ENCODE measurements at places on chromosomes 4 and X.

- DNase-seq = peak; percentile 73
These were observed 14.4 kb upstream of the RAB40A start for GRCh38 chrX:103533511-103534216.

GRCh38 chr4:10983268-10983667, 298.7 kb upstream of the CLNK start:
- no peak for DNase-seq

DNA sequence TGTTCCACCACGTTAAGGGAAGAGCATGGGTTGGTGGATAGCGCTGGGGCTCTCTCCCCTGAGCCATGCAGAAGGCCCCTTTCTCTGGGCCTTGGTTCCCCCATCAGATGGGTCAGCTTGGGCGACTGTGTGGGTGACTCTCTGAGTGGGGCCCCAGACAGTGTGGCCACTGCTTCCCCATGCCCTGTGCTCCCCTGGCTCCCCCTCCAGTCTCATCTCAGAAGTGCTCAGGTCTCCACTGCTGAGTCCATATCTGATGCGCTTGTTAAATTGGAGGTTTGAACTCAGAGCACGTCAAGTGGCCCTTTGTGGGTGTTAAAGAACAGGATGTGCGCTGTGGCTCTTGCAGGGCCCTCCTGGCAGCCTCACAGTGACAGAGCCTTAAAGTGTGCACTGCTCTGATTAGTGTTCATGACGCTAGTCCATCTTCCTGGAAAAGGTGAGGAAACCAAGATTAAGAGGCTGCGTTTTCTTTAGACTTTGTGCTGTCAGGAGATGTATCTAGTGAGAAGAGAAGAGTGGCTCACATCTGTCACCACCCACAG, 59.8 kb downstream of the NELFA start:
- no peak for DNase-seq

DNA sequence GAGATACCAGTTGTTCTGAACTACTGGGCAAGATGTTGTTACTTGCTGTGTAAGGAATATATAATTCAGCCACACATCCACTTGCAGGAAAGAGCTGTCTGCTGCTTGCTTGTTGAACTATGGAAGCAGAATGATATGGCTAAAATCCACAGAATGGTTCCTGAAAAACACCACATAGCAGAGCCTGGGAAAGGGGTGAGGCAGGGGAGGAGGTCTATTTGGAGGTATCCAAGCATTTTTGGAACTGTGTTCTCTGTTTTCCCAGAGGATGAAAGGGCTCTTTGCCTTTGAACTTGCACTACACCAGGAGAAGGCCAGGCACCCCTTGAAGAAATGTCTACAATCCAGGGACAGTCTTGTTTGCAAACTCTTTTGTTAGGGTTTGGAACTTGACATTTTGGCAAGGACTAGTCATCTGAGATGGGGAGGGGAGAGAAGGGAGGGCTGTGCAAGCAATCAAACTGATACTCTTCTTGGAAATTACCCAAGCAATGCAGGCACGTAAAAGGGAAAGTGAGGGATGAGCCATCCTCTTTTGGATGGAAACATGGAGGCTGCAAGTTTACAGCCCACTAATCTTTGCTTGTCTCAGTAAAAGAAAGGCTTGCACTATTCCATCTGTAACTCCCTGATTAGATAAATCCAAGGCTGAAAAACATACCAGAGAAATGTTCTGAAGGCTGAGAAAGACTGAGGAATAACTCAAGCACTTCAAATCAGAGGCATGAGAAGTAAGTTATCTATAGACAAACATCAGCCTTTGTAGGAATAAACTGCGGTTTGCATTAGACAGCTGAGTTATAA, 141.0 kb downstream of the TSPAN5 start:
- no peak for DNase-seq

GRCh38 chr4:7785017-7785416, 154.6 kb downstream of the AFAP1 start:
- DNase-seq = no peak

DNA sequence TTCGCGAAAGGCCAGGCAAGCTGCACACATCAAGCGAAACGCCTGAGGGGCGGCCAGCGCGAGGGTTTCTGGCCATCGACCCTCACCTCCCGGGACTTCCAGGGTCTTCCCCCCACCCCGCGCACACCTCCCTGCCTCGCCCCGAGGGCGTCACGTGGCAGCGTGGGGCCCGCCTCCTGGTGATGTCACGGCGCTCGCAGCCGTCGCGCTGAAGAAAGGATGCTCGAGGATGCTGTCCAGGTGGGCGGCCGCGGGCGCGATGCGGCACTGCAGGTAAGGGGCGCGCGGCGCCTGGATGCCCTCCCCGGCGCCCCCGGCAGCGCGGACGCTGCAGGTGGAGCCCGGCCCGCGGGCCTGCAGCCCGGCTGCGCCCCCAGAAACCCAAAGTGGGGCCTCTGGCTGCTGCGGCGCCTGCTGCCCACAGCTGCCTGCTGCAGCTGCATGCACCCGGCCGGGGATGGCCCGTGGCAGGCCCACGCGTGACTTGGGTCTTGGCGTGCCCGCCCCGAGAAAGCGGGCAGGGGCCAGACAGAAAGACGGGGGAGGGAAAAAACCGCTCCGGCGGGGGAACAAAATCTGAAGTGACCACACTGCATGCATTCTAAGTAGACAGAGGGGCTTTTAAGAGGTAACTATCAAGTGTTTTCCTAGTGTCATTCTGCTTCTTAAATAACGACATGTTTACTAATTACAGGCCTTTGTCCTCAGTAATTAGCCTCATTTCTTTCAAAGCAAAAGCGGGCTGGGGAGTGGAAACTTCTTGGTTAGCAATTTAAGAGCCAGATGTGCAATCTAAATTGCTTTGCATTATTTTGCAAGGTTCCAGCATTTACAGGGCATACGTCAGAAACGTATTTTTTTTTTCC, 1.7 kb downstream of the CLCN4 start:
- no peak for DNase-seq

GRCh38 chr4:38466401-38466800, 197.6 kb upstream of the KLF3 start:
- DNase-seq = no peak

- DNase-seq = peak; percentile 60
These were observed 22.4 kb upstream of the ARMCX4 start for GRCh38 chrX:101462892-101463291.

GRCh38 chr4:71107726-71108125, 114.3 kb downstream of the DCK start:
- no peak for DNase-seq

DNA sequence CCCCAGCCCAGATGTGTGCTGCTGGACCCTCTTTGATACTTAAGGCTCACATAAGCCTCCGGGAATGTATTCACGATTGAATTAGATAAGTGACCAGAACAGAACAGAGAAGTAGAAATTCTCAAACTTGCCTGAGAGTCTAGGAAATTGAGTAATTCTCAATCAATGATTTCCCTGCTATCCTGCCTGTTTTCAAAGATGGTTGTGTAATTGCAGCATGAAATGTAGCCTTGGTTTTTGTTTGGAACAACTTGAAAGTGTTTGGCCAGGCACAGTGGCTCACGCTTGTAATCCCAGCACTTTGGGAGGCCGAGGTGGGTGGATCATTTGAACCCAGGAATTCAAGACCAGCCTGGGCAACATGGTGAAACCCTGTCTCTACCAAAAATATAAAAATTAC, 41.2 kb downstream of the TNIP2 start:
- no peak for DNase-seq

GRCh38 chr4:7737268-7737645, 202.4 kb downstream of the AFAP1 start:
- DNase-seq = no peak

DNA sequence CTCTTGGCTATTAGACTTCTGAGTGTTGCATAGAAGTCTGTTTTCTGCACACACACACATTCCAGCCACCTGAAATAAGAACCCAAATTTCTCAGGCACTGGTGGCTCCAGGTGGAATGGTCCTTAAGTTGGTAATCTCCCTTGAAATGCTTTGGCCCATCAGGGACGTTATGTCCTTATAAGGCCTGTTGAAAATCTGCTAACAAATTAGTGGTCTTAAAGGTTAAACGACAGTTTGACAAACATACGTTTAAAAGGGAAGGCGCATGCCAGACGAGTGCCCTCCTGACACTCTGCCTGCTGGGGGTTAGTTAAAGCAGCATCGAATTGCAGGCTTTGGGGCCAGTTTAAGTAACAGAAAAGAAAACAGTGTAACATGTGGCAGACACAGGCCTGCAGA, 125.0 kb downstream of the TBX22 start:
- no peak for DNase-seq

DNA sequence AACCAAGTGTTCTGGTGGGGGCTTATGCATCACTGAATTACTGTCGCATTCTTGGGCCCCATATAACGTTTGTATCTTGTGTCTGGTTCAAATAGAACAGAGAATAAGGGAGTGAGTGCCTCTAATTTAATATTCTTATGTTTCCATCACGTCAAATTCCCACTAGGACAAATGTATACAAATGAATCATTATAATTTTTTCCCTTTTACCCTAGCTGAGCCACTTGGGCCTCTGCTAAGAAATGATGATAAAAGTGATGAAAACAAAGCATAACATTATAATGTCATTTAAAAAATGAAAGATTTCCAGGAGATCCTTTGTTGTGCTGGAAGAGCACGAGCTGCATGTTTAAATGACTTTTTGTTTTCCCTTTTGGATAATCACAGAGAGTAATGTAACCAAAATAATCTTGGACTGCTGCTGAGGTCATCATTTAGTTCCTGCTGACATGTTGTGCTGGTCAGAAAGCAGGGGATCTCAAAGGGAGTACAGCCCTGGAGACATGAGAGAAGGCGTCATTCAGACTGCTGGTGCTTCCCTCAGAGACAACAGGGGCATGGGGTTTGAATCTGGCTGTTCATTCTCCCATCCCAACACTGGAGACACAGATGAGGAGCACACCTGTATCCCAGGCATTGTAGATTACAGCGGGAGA, 105.1 kb upstream of the SCOC start:
- DNase-seq = no peak

- DNase-seq = peak; percentile 66
These were observed 388.4 kb upstream of the SPOCK3 start for GRCh38 chr4:167622481-167623240.

GRCh38 chr4:17058536-17058915, 160.1 kb upstream of the LDB2 start:
- DNase-seq = no peak

- DNase-seq = no peak
These were observed 521.4 kb downstream of the PCDH7 start for GRCh38 chr4:31241504-31242106.

GRCh38 chrX:140572724-140573123, 67.9 kb upstream of the SOX3 start:
- DNase-seq = peak; percentile 59

GRCh38 chr4:127224556-127224955, 408.2 kb upstream of the INTU start:
- DNase-seq = no peak

GRCh38 chrX:70720721-70721120, 187.8 kb downstream of the TEX11 start:
- no peak for DNase-seq

- no peak for DNase-seq
These were observed 94.5 kb upstream of the EOLA2 start for GRCh38 chrX:150032742-150033141.

- DNase-seq = peak; percentile 21
These were observed 1.9 kb downstream of the NEUROG2 start for GRCh38 chr4:112513971-112514646.

DNA sequence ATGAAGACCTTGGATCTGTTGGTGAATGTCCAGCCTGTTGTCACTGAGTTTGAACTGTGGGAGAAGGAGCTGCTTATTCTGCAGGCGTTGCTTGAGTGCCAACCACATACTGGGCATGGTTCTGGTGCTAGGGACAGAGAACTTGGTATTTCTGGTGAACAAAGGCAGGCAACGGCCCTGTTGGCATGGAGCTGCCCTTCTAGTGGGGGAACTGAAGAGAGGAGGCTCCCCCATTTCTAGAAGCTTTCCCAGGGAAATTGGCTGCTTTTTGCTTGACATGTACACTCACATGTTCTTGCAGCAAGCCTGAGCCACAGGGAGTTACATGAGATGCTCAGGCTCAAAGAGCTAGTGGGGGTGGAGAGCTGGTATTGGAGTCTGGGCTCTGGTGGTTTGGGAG, 8.9 kb upstream of the CD38 start:
- DNase-seq = no peak

DNA sequence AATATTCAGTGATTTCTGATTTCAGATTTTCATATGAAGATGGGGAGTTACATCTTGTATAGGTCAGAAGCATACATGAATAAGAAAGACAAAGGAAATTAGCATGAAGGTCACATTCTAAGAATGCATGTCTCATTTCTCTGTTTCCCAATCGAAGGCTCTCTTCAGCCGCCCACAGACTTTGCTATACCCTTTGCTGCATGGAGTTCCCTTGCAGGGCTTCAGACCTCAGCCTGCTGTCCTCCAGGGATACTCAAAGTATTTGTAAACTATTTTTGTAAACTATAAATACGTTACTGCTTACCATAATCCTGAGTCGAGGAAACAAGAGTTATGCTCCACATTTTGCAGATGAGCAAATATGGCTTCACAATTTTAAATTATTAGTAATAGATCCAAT, 738.4 kb downstream of the PCDH18 start:
- no peak for DNase-seq

DNA sequence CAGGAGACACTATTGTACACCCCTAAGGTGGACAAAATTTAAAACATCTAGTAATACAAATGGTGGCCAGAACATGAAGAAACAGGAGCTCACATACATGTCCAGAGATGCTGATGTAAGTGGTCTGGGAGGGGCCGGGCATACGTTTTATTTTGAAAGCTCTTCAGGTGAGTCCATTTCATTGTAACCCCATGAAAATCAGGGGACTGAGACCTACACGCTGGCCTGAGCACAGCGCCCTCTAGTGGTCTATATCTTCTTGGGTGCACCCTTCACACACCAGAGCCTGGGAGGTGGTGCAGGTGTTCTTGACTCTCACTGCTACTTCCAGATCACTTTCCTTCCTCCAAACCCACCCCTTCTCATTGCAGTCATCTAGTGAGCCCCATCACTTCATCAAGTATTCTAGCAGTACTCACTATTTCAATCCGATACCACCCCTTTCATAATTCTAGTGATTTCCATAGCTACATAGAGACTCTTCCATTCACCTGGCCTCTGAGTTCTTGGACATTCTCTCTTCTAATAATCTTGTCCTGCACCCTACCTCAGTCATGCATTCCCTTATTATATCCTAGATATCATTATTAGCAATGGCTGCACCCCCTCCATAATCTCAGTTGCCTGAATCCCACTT, 4.3 kb upstream of the TLR6 start:
- DNase-seq = peak; percentile 39

GRCh38 chr4:10816571-10816970, 132.0 kb upstream of the CLNK start:
- DNase-seq = no peak

GRCh38 chr4:39660045-39660444, 21.4 kb upstream of the SMIM14 start:
- DNase-seq = no peak
